ENCODE measurements at places on chromosomes 13 and 19.

DNA sequence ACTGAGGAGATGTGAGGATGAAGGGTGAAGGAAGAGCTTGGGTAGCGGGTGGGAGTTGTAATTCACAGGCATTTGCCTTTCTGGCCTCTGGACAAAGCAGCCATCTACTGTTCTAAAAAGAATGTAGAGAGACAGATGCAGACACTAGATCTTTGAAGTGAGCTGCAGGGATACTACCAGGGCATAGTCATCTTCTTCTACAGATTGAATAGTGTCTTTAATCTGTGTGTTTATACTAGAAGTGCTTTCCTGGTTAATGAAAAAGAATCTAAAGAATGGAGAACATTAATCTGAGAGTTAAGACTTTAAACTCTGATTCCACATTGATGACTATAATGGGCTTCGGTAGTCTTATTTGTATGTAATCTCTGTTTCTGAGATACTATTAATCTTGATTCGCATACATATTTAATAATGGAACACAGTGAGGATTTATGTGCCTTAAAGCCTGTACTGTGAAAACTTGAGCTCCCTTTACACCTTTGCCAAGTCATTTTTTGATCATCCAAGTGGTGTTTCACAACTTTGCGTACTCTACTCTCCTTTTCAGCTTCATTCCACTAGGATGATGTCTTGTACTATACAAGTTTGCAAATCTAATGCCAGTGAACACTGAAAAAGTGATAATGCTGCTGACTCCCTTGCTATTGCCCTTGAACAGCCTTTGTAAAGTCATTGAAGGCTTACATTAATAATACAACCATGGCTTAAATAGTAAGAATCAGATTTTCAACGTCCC lies 2199.4 kb upstream of the PCDH20 start:
- DNase-seq: no peak

DNA sequence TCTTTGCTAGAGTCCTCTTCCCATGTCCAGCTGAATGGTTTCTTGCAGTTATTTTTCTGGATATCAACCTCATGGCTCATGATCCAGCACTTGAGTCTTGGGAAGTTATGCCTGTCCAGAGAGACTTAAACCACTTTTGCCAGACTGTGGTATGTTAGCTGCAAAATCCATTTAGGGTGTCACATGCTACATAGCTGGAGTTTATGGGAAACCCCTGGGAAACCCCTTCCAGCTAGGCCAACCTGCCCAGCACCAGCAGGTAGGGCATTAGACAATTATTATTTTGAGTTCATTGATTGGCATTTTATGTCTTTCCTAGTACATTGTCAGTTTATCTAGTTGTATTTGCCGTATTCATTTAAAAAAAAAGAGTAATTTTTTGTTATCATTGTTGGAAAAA lies 797.8 kb downstream of the EFNB2 start:
- no peak for DNase-seq

- no peak for DNase-seq
Observed at GRCh38 chr13:38951525-38952313, 38.9 kb downstream of the STOML3 start.

GRCh38 chr13:49532593-49532992 lies 36.8 kb downstream of the PHF11 start:
- DNase-seq: no peak

GRCh38 chr19:37899966-37900365 lies 6.4 kb downstream of the WDR87 start:
- peak; percentile 15 for DNase-seq
